Left kidney (tissue), 8 donors: ENCODE measurements at places on chromosomes 5 and 9. TPM values are rescaled to one million over a fixed set of nuclear protein-coding genes. Genes with fewer than 3 reads are reported as not detected.

DNA sequence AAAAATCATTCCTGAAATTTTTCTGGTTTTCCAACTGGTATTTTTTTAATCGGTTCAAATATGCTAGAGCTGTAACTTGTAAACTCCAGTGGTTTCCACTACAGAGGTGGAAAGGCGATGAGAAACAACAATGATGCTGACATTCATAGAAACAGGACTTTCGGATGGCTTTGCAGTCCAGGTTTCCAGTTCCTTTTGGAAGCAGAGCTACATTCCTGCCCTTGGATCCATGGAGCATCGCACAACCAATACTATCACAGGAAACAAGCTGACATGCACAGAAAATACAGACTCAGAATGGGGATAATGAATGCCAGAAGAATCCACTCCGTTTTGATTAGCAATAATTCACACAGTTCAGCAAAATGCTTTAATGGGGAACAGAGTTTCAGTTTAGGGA lies 140.0 kb downstream of the EPB41L4A start:
- DNase-seq = no peak

DNA sequence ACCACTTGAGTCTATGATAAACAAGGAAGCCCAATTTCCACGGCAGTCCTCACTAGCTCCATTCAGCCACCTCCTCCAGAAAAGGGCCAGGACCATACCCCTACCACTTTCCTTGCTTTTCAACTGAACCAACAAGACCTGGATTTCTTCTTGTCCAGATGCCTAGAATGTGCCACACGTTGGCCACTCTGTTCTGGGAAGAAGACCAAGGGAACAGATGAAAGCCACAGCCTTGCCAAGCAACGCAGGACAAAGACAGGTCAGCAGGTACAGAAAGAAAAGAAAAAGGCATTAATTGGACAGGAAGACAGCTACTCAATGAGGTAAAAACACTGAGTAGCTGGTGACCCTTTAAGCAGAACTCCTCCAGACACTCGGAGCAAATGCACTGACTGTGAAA lies 2.2 kb downstream of the CCNJL start:
- DNase-seq = no peak

GRCh38 chr5:56589481-56589860 lies 225.9 kb upstream of the MAP3K1 start:
- no peak for DNase-seq

DNA sequence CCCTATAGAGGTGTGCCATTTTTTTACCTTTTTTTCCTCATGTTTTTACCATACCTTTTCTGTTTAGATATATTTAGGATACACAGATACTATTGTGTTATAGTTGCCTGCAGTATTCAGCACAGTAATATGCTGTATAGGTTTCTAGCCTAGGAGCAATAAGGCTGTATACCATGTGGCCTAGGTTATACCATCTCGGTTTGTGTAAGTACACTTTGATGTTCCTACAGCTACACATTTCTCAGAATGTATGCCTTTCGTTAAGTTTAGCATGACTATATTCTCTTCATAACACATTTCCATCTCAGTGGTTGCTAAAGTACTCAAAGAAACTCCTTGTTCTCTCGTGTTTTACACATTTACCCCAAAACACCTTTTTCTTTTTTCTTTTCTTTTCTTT lies 23.0 kb downstream of the UBE2D2 start:
- no peak for DNase-seq

The TTF1 gene
- polyA plus RNA-seq = 20.9 TPM

DNA sequence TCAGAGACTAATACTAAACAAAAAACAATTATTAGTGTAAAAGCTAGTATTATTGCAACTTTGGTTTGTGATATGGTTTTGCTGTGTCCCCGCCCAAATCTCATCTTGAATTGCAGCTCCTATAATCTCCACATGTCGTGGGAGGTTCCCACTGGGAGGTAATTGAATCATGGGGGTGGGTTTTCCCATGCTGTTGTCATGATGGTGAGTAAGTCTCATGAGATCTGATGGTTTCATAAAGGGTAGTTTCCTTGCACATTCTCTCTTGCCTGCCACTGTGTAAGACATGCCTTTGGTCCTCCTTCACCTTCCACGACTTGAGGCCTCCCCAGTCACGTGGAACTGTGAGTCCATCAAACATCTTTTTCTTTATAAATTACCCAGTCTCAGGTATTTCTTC lies 325.9 kb upstream of the DAB2 start:
- DNase-seq = no peak

The SAXO1 gene
- polyA plus RNA-seq = 0.20 TPM

The CDO1 gene
- polyA plus RNA-seq = 22.9 TPM

GRCh38 chr5:177430972-177431316 lies 4.5 kb downstream of the GRK6 start:
- DNase-seq = no peak

GRCh38 chr9:90909225-90909624 lies 107.6 kb downstream of the SYK start:
- no peak for DNase-seq

GRCh38 chr5:176424181-176424580 lies 7.8 kb upstream of the CLTB start:
- no peak for DNase-seq

GRCh38 chr5:168776070-168776469 lies 196.9 kb upstream of the PANK3 start:
- DNase-seq = no peak

- no peak for DNase-seq
Observed at GRCh38 chr5:95533106-95533505, 21.7 kb downstream of the SKIC3 start.

The SLC25A2 gene
- 0.23 TPM for polyA plus RNA-seq

- DNase-seq = no peak
Observed at GRCh38 chr5:53257806-53258373, 148.3 kb upstream of the MOCS2 start.

GRCh38 chr5:1231354-1231905 lies 6.2 kb downstream of the SLC6A18 start:
- no peak for DNase-seq

DNA sequence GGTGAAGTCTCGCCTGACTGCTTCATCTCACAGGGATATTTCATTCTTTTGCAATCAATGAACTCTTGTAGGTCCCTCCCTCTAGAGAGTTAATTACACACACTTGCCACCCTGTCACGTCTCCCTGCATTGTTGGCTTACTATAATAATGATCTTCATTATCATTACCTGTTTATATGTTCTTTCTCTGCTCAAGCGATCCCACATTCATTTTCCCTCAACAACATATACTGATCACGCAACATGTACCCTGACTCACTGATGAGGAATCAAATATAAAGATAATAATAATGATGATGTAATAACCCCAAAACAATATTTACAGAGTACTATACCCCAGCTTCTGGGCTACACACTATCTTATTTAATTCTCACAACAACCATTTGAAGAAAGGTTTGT lies 88.5 kb downstream of the FEM1C start:
- no peak for DNase-seq

The DELE1 gene
- polyA plus RNA-seq = 133 TPM

GRCh38 chr9:129237164-129237611 lies 59.1 kb upstream of the IER5L start:
- peak; percentile 39 for DNase-seq

The C7 gene
- 148 TPM for polyA plus RNA-seq

The TOMM5 gene
- polyA plus RNA-seq = 118 TPM

The STPG3 gene
- polyA plus RNA-seq = 1.5 TPM

The SPATA31C1 gene
- 0.58 TPM for polyA plus RNA-seq

DNA sequence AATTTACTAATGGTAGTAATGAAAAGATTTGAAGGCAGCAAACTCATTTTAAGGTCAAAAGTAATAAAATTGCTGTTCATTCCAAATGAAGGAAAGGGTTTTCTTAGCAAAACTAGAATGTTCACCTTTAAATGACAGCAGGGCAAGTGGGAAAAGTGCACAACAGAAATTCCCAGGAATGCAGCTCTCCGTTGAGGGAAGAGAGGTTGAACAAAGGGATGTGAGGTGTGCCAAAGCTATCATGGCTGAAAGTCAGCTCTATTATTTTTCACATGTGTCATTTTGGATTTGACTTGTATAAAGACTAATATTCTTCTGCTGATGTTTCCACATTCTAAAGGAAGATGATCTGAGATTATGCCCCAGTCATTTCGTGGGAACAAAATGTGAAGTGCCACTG lies 51.6 kb downstream of the TEK start:
- DNase-seq = no peak

GRCh38 chr5:58598440-58598839 lies 15.6 kb downstream of the RAB3C start:
- no peak for DNase-seq

DNA sequence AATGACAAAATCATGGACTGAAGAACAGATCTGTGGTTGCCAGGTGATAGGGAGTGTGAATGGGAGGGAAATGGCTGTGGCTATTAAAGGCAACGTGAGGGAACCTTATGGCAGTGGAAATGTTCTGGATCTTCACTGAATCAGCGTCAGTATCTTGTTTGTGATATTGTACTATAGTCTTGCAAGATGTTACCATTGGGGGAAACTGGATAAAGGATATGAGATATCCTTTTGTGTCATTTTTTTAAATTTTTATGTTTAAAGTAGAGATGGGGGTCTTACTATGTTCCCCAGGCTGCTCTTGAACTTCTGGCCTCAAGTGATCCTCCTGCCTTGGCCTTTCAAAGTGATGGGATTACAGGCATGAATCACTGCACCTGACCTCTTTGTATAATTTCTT lies 95.5 kb downstream of the RPS23 start:
- no peak for DNase-seq

GRCh38 chr5:143341807-143342570 lies 61.5 kb downstream of the NR3C1 start:
- no peak for DNase-seq

The FAM174A gene
- polyA plus RNA-seq = 22.6 TPM

DNA sequence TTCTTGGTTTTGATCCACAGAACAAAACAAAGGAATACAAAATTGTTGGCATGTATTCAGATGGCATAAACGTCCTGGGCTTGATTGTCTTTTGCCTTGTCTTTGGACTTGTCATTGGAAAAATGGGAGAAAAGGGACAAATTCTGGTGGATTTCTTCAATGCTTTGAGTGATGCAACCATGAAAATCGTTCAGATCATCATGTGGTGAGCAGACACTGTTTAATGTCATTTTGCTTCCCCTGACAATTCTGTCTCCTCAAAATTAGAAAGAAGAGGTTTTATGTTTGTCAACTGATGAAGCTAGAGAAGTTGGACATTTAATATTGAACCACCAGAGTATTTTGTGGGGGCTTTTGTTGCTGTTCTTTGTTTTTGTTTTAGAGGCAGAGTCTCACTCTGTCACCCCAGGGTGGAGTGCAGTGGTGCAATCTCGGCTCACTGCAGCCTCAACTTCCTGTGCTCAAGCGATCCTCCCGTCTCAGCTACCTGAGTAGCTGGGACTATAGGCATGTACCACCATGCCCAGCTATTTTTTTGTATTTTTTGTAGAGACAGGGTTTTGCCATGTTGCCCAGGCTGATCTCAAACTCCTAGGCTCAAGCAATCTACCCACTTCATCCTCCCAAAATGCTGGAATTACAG lies 82.0 kb downstream of the SLC1A1 start:
- DNase-seq = no peak

- no peak for DNase-seq
Observed at GRCh38 chr5:41526699-41527098, 16.3 kb upstream of the PLCXD3 start.

The BRINP1 gene
- polyA plus RNA-seq = 8.4 TPM

DNA sequence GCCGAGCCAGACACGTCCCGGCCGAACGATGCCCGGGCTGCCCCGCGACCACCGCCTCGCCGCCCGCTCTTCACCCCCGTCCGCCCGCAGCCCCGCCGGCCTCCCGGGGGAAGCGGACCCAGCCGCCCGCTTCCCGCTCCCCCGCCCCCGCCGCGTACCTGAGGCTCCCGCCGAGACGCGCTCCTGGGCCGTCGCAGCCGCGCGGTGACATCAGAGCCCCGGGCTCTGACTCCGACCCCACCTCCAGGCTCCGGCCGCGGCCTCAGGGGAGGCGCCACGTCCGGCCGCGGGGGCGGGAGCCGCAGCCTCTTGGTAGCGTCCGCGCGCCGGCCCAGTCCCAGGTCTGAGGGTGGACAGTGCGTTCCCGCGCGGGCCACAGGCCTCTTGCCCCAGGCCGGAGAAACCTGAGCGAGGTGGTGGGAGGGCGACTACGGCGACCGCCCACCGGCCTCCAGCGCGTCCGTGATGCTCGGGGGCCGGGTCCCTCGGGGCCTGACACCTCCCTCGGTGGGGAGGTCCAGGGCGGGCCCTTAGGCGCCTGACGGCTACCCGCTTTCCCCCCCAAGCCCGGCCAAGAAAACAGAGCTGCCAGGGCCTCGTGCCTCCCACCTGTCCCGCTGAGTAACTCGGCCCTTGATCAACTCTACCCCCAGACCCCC lies at the start of gene SHROOM1:
TSS of gene SHROOM1 (minus strand) at position 212 of the 659 bp plus-strand sequence. CDS start 4,507 bp downstream, outside the sequence.
- DNase-seq = no peak
